GOT3 (cell line): ENCODE measurements at places on chromosomes 7 and 10.

GRCh38 chr10:93755443-93756116 is 2.2 kb upstream of the LGI1 start:
- DNase-seq: no peak

DNA sequence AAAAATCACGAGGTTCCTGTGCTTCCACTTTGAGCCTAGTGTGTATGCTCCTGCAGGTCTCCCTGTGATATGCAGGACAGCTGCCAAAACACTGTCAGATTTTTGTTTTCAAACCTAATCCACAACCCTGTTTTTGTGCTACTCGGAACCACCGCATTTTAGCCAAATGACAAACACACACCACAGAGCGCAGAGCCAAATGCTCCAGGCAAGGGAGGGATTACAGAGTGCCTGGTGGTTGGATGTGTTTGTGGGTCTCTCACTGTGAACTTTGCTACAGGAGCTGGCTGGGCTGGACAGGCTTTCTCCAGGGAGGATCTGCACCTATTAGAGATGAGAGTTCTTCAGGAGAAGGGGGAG is 5.7 kb upstream of the RBM28 start:
- no peak for DNase-seq

DNA sequence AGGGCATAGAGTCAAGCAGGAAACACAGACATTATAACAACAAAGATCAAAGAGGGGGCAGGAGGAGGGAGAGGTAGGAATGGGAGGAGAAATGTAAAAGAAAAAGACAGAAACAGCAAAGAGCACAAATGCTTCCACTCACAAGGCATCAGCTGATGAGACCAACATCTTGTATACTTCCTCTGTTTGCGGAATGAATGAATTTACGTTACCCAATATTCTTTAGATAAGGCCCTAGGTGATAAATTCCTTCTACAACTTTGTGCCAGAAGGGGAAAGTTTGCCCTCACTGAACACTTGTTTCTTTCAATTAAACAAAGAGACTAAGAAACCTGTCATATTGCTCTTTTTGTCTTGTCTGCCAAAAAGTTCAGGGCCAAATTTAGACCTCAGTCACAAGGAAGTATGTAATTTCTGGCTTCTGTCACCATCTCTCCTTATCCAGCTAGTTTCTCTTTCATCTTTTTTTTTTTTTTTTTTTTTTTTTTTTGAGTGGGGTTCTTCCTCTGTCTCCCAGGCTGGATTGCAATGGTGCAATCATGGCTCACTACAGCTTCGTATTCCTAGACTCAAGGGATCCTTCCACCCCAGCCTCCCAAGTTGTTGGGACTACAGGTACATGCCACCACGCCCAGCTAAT is 116.4 kb upstream of the NANOS1 start:
- DNase-seq: no peak

DNA sequence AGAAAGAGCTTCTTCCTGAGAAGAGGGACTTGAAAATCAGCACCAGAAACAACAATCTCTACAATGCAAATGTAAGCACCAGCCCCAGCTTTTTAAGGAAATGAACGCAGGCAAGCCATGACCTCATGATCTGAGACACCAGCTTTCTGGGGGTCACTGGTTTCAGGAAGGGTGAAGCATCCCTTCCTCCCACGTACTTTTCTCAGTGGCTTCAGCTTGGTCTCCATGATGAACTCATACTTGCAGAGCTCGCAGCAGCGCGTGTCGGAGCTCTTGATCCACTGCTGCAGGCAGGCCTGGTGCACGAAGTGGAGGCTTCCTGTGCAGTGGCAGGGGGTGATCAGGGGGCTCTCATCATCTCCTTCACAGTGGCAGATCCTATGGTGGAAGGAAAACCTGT is 87.0 kb downstream of the ALOX5 start:
- DNase-seq: no peak

DNA sequence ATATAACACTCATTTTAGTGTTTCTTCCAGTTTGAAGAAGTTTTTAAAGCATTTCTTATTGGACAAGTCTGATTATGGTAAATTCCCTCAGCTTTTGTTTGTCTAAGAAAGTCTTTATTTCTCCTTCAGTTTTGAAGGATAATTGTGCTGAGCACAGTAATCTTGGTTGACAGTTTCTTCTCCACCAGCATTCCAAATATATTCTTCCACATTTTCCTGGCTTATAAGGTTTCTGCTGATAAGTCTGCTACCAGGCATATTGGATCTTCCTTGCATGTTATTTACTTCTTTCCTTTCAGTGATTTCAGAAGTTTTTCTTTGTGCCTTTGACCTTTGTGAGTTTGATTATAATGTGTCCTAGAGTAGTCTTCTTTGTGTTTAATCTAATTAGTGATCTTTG is 210.7 kb downstream of the ADK start:
- DNase-seq: no peak

DNA sequence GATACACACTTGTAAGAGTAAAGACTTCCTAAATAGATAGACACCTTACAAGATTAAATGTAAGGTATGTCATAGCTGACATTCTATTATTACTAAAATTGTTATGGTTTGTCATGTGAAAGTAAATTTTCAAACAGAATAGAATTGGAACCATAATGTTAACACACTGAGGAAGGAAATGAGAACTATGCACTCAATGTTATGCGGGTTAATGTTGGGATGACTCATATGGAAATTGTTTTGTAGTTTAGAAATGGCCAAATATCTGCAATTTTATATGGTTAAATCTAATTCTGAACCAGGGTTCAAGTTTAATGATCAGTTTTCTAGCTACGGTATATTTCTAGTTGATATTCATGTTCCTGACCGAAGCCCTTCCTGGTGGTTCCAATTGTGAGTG is 214.2 kb upstream of the ADO start:
- no peak for DNase-seq

DNA sequence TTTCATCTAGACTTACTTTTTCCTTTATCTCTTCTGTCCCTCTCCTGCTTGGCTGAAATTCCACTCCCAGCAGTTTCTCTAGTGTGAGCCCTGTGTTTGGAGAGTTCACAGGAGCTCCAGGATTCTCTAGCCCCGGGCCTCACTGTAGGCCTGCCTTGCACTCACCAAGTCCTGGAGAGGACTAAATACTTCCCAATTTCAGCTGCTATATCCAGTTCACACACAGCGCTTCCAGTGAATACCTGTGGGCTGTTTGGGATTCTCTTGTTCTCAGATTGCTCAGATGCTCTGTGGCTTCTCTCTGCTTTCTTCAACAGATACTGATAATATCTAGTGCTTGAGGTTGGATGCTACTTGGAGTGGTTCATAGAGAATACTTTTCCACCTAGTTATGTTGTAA is 46.0 kb downstream of the MINPP1 start:
- DNase-seq: no peak

DNA sequence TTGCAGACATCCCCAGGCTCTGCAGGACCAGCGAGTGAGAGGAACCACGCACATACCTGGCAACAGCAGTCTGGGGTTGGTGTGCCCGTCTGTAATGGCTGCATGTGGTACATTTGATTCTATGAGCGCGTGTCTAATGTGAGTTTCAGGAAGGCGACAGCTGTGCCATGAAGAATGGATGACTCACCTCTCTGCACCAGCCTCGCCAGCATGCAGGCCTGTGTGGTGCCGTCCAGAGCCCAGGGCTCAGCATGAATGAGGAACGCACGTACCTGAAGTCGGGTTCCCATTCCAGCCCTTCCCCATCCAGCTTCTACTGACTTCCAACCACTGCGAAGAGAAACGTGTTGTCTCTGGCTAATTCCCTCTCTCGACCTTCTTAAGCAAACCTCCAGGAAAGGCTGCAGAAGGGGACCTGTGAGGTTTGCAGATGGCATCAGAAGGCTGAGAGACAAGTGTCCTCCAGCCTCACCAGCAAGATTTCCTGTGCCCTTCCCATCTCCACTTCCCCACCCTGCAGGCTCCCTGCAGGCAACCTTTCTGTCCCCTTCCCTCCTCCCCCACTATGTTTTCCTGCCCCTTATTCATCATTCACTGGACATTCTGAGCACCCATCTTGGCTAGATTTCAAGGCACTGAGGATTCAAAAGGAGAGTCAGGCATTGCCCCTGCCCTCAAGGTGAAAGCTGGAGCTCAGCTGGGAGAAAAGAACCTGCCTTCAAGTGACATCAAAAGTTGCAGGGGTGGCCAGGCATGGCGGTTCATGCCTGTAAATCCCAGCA is 54.3 kb downstream of the ASB13 start:
- DNase-seq: no peak

DNA sequence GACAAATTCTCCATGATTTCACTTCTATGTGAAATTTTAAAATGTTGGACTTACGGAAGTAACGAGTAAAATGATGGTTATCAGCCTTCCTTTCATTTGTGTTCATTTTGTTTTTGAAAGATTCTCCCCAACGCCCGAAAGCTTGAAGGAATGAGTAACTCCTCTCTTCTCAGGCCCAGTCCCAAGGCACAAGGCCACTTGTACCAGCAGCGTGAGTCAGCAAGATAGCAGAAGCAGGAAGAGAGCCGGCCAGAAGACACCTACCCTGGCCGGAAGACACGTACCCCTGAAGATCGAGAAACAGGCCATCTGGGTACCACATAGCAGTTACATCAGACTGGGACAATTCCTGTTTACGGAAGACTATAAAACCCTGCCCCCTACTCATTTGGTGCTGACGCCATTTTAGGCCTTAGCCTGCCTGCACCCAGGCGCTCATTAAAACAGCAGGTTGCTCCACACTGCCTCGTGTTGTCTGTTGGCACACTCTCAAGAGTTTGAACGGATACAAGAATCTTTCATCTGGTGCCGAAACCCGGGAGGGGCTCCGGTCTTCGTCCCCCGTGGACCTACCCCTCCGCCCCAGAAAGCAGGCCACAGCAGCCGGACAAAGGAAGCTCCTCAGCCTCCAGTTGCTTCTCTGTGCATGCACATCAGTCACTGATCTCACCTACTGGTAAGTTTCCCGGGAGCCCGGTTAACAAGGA is 60.4 kb downstream of the LRRC17 start:
- no peak for DNase-seq

GRCh38 chr10:74084955-74085354 is 65.7 kb downstream of the AP3M1 start:
- no peak for DNase-seq

DNA sequence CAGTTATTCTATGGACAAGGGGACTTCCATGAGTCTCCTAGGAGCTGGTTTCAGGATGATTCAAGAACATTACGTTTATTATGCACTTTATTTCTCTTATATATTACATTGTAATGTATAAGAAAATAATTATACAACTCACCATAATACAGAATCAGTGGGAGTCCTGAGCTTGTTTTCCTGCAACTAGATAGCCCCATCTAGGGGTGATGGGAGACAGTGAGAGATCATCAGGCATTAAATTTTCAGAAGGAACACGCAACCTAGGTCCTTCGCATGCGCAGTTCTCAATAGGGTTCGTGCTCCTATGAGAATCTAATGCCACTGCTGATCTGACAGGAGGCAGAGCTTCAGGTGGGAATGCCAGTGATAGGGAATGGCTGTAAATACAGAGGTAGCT is 137.9 kb downstream of the ANKRD30A start:
- no peak for DNase-seq

- DNase-seq: no peak
Observed at GRCh38 chr7:29564496-29565223, 1.0 kb downstream of the PRR15 start.

DNA sequence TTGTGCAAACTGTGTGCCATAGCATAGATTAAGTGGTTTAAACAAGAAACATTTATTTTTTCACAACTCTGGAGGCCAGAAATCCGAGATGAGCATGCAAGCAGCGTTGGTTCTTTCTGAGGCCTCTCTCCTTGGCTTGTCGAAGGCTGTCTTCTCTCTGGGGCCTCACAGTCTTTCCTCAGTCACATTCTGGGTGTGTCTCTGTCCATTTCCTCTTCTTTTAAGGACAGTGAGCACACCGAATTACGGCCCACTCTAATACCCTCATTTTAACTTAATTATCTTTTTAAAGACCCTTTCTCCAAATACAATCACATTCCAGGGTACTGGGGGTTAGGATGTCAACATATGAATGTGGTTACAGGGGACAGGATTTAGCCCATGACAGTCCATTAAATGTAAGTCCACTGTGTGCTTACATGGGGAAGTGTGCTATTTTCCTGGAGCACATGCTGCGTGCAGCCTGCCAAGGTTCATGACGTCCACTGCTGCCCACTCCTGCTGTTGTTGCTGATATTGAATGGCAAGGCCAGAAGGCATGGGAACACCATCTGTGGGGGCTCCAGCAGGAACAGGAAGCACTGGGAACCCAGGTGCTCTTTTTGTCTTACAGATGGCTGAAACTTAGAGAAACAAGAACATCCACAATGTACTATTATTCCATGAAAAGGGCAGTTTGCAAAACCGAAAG is 365.5 kb downstream of the GALNT17 start:
- no peak for DNase-seq

DNA sequence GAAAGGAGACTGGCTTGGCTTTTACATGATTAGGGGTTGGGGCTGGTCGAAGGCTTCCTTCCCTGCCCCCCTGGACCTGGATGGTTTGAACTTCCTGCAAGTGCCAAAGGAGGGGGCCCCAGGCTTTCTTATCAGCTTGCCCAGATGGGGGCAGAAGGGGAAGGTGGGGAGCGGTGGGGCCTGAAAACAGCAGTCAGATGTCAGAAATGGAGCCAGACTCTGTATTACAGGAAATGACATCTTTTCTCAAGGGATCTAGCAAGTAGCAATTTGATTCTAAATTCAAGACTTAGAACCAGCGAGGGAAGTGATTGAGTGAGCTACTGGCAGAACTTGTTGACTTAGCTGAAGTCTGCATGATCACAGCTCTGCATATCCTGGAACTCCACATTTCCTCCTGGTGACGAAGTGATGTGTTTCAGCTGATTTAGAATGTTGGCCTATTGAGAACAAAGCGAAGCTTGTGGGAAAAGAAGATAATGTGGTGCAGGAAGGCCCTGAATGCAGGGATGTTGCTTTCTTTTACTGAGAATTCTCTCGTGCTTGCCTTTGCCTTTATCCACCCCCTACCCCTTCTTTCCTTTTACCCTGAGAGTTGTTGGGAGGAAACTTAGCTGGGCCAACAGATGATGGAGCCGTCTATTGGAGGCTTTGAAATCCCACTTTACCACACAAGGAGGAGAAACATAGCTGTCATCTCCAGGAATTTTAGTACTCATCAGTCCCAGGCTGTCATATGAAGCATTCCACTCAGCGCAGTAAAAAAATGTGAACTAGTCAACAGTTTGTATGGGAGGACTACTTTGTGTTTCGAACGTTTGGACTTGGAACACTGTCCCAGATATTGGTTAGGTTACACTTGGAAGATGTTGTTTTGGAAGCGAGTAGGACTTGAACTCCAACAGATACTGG is 43.2 kb downstream of the CCNY start:
- DNase-seq: no peak

- no peak for DNase-seq
Observed at GRCh38 chr7:9204571-9204970, 771.2 kb downstream of the NXPH1 start.

DNA sequence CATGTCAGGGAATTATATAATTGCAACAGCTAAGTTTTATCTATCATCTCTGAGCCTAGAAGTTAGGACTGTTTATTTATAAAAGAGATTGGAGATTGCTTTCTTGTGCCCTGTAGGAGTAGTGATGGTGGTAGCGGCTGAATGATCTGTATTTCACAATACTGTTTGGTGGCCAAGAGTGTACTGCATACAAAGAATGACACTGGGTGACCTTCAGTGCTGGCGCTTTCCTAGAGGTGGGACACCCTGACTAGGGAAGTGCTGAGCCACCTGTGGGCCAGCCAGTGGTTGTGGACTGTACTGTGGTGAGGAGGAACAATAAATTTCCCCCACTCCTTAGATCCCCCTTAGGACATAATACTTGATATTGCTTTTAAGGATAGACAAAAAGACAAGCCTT is 53.0 kb downstream of the COPG2 start:
- DNase-seq: no peak

GRCh38 chr10:121952226-121952625 is 22.8 kb downstream of the NSMCE4A start:
- no peak for DNase-seq
